ENCODE measurements at places on chromosomes 12 and 14.

DNA sequence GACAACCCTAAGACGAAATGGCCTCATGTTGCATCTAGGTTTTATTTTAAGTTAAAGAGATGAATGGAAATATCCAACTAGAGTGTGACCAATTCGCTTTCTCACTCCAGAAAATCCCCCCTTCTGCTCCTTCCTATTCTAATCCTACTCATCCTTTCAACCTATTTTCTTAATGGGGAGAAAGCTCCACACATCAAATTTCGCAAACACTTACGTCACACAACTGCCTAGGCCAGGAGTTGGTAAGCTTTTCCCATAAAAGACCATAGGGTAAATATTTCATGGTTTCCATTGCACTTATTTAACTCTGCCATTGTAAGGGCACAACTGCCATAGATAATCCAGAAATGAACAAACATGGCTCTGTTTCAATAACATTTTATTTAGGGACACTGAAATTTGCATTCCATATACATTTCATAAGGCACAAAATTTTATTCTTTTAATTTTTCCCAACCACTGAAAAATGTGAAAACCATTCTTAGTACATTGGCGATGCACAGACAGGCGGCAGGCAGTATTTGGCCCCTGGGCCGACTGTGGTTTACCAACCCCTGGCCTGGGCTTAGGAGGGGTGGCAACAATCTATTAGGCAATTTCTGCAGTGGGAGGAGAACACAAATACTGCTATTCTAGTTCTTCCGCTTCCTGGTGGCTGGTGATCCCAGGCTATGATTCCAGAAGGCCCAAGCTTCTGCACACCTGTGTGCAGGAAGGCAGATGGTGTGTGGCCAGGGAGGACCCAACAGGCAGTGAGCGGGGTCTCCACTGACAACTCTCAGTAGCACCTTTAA lies 67.2 kb upstream of the FOXN3 start:
- no peak for DNase-seq

GRCh38 chr12:28949184-28949583 lies 199.9 kb upstream of the FAR2 start:
- no peak for DNase-seq

GRCh38 chr14:82447586-82447985 lies 913.9 kb upstream of the SEL1L start:
- peak; percentile 59 for DNase-seq

GRCh38 chr12:124705545-124706138 lies 138.2 kb upstream of the NCOR2 start:
- no peak for DNase-seq

DNA sequence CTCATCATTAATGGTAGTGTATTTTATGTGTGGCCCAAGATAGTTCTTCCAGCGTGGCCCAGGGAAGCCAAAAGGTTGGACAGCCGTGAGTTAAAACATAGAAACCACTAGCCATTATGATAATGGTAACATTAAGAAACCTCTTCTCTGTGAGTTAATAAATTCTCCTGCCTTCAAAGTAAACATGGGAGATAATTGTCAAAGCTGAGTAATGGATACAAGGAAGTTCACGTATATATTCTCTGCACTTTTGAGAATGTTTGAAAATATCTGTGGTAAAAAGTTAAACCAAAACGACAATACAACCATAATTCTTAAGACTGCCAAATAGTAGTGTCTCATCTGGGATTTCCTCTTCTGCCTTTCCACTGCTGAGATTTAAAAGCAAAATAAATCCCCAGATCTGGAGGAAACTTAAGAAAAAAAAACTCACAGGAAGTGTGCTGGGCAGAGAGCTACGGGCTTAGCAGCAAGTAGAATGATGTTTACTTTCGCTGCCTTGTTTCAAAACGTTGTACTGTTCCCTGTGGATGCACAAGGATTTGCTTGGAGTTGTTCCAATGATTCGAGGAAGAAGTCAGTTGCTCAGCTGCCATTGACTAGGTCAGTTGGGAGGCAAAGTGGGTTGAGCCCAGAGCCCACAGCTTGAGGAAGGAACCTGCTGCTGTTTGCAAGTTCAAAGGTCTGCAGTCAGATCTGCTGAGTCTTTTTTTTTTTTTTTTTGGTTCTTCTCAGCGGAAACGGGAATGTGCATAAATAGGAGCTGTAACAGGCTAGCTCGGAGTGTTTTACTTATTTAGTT lies 1.7 kb downstream of the TPCN1 start:
- no peak for DNase-seq

DNA sequence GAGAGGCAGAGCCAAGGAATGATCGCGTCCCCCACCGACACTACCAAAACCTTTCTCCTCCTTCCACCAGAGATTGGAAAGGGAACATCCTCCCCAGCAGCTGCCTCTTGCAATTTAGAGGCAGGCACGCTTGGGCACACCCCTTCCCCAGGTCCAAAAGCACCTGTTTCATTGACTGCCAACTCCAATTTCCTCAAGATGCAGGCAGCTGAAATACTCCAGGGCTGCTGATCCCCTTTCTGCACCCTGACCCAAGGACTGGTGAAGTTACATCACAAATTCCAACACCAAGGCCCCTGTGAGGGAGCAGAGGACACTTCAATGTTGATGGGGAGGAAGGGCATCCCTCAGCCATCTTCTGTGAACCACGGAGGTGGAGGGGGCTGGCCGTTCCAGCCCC lies 33.8 kb downstream of the BCL11B start:
- DNase-seq, result no peak

DNA sequence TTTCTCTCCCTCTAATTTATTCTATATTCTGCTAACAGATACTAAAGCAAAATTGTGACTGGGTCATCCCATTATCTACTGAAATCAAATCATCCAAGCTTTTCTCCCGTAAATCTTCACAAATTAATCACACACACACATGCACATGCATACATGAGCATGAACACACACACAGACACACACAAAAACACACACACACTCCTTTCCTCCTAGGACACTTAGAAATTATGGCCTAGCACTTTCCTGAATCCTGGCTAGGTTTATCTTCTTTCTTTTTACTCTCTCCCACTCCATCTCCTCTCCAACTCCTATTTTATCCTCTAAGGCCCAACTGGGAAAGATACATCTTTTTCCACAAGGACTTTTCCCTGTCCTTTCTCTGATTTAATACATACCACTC lies 255.6 kb upstream of the G2E3 start:
- DNase-seq, result no peak

- no peak for DNase-seq
These were observed 232.1 kb upstream of the SEL1L start for GRCh38 chr14:81765651-81766275.

DNA sequence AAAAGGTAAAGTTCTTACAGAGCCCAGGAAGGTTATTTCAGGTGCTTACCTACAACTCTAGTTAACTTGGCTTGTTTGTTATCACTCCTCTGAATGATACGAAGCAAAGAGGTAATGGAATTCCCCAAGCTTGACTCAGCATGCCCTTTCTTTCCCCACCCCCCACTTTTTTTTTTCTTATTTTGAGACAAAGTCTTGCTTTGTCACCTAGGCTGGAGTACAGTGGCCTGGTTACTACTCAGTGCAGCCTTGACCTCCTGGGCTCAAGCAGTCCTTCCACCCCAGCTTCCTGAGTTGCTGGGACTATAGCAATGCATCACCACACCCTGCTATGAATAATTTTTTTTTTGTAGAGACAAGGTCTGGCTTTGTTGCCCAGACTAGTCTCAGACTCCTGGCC lies 17.1 kb upstream of the YBX3 start:
- DNase-seq, result no peak

- DNase-seq, result no peak
These were observed 22.8 kb downstream of the ERC1 start for GRCh38 chr12:1013618-1014489.

DNA sequence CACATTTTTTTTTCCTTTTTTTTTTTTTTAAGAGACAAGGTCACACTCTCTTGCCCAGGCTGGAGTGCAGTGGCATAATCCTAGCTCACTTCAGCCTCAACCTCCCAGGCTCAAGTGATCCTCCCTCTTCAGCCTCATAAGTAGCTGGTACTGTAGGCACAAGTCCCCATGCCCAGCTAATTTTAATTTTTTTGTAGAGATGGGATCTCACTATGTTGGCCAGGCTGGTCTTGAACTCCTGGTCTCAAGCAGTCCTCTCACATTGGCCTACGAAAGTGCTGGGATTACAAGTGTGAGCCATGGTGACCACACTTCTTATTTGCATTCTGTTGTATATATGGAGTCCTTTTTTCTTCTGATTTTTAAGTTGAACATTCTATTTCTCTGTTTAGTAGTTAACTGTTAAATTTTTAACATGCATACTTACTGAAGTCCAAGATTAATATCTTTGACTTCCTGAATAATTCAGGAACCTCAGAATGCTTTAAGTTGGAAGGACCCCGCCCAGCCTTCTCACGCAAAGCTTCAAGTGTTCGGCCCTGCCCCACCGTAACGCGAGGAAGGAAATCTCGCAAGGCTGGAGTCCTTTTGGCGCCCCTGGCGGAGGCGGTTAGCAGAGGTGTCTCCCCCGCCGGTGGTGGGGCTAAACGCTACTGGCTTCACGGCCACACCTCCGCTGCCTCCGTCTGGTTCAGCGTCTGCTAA lies 21.6 kb downstream of the SPATS2 start:
- DNase-seq, result no peak

GRCh38 chr12:6534695-6534944 lies 303 bp downstream of the GAPDH start:
- no peak for DNase-seq

- no peak for DNase-seq
These were observed 106.8 kb downstream of the ZFC3H1 start for GRCh38 chr12:71556875-71557274.

- no peak for DNase-seq
These were observed 15.1 kb downstream of the CALCOCO1 start for GRCh38 chr12:53712059-53712643.

DNA sequence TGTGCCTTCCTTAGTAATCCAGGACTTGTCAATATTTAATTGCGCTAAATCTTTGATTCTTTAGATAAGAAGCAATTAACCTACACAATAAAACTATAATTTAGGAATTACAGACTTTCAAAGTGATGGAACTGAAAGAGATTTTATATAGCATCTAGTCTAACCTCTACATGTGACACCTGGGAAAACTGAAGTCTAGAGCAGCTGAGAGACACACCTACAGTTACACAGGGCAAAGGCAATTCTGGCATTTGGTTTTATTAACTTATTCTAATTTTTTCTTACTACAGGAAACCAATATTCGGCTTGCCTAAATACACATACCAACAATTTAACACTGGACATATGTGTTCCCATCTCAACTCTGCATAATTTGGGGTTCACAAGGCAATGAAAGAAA lies 196.5 kb downstream of the STXBP6 start:
- no peak for DNase-seq

DNA sequence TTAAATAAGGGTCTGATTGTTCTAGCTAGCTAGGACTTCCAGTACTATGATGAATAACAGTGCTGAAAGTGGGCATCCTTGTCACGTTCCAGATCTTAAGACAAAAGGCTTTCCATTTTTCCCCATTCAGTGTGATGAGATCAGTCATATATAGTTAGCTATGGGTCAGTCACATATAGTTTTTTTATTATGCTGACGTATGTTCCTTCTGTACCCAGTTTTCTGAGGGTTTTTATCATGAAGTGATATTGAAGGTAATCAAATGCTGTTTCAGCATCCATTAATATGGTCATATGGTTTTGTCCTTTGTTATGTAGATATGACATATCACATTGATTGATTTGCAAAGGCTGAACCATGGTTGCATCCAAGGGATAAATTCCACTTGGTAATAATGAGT lies 800.1 kb upstream of the FBXO33 start:
- no peak for DNase-seq

- no peak for DNase-seq
These were observed 162.6 kb upstream of the CCND2 start for GRCh38 chr12:4111010-4111409.

DNA sequence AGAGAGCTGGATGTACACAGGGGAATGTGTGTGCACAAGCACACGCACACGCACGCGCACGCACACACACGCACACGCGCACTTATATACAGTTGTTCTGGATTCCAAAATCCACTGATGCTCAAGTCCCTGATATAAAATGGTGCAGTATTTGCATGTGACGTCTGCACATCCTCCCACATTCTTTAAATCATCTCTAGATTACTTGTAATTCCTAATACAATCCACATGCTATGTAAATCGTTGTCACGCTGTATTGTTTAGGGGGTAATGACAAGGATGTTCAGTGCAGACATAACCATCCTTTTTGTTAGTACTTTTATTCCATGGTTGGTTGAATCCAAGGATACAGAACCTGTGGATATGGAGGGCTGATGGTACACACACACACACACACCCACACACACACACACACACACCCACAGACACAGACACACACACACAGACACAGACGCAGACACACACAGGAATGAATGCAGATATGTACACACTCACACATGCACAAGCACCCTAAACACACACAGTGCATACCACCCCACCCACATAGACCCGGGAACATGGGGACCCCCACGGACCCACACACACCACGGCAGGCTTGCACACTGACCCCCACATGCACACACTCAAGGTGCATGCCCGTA lies 188.5 kb upstream of the PRMT8 start:
- no peak for DNase-seq

- no peak for DNase-seq
These were observed 8.6 kb downstream of the PPP1R1A start for GRCh38 chr12:54579696-54580333.

DNA sequence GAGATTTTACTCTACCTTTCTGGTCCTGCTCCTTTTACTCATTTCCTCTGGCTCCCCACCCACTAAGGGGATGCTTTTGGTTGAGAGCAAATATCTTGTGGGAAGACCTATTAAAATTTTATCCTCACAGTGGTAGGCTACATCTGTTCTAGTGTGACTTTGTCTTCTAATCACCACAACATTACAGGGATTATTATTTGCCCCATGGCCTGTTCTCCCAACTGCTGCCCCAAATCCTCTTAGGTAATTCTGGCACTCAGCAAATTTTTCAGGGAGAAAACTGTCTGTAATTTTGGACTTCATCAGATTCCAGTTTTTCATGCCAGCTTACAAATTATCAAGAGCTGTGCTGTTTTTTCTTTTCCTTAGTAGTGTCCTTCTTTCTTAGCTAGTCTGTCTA lies 172.3 kb downstream of the GPHN start:
- peak; percentile 69 for DNase-seq

DNA sequence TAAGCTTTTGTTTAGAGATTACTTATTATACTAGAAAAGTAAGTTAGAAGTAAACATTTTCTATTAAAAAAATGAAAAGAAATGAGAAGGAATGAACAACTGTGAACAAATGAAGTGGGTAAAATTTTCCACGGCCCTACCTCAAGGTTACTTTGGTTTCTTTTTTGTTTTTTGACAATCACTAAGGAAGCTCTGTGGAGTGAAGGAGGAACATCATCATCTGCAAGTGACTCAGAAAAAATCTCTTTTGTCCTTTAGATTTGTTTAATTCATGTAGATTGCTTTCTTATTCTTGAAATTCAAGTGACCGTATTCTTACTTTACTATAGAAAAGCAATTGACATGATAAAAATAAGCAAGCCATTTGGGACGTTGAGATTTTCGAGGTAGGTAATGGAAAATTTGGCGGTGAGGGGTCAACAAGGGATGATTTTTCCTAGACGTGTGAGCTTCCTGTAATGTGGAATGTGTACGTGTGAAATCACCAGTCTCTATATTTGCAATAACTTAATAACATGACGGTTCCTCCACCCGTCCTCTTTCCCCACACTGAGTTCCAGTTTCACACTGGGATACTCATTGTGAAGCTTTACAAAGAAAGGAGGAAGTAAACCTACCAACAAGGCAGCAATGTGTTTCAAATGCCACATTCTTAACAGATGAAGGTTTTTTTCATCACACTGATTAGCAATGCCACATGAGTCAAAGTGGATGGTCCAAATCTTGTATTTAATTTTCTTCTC lies 62.3 kb upstream of the EGLN3 start:
- DNase-seq, result no peak

- no peak for DNase-seq
These were observed 166.4 kb downstream of the TSPAN9 start for GRCh38 chr12:3243376-3244084.
